Stimulated activated CD4-positive, alpha-beta T cell treated with anti-CD3 and anti-CD28 coated beads, Interleukin-1b, Interleukin-23, amount 100 ng/mL, for 1 hour (primary cell): ENCODE measurements at places on chromosomes 6 and 20.

DNA sequence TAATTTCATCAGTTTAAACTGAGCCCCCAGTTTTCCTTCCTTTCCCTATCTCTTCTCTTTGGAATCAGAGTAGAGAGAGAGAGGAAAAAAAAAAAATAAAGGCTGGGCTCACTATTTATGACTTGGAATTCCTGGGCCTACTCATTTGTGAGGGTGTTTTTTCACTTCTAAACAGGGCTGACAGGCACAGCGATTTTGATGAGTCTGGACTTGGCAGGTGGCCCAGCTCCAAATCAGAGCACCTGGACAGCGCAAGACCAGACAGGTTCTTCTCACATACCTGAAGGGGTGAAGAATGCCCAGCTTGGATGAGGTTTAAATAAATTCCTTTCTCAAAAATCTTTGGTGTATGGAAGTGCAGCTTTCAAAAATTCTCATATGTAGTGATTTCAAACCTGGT is 122.2 kb downstream of the KIF13A start:
- DNase-seq: no peak

GRCh38 chr6:33716379-33716778 is 4.9 kb upstream of the UQCC2 start:
- DNase-seq: no peak

DNA sequence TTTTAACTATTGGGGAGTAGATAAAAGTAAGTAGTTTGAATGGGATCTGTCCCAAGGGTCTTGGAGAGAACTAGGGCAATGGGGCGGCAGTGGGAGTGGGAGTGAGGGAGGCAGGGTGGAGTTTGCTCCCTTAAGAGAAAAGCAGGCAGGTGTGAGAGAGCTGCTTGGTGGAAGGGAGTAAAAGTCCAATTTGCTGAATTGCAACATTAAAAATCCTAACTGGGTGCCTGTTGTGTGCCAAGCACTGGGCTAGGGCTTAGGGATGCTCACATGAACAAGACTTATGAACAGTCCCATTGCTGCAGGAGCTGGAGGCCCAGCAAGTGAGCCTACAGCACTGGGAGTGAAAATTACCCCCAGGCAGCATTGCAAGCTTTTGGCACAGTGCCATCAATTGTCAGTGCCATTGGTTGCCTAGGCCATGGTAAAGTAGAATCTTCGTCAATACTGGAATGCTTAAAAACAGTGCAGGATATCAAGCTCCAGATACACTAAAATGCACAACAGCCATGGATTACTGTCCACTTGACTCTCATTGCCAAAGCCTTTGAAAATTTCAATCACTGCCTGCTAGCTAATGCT is 277.7 kb upstream of the JARID2 start:
- no peak for DNase-seq

- no peak for DNase-seq
Observed at GRCh38 chr6:44080561-44081521, 46.4 kb downstream of the MRPL14 start.

DNA sequence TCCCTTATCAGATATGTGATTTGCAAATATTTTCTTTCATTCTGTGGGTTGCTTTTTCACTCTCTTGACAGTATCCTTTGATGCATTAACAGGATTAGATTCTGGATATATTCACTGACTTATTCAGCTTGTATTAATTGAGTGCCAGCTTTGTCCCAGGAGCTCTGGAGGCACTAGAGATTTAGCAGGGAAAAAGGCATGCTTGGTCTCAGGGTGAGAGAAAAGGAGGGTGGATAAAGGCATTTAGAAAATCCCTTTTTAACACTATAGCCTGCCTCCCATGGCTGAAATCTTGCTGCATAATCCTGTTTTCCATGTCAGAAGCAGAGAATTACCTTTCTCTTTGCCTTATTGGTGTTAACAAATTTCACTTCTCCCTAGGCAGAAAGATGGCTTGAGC is 28.5 kb upstream of the SIRT5 start:
- no peak for DNase-seq

- DNase-seq: no peak
Observed at GRCh38 chr20:54123587-54124180, 50.1 kb downstream of the CYP24A1 start.

GRCh38 chr6:29227235-29227634 is 56.5 kb downstream of the OR2J2 start:
- no peak for DNase-seq

GRCh38 chr6:143128681-143129015 is 68.0 kb downstream of the AIG1 start:
- DNase-seq: no peak

- DNase-seq: no peak
Observed at GRCh38 chr6:167787896-167788562, 38.7 kb upstream of the AFDN start.

DNA sequence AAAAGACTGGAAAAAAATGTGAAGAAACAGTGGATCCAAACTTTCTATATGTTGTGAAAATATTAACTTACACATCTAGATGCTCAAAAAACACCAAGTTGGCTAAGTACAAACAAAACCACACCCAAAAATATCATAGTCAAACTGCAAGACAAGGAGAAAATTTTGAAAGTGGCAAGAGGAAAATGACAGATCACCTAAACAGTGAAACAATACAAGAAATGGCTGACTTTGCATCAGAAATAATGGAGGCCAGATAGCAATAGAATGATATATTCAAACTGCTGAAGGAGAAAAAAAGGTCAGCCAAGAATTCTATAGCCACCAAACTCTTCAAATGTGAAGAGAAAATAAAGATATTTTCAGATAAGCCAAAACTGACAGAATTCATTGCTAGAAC is 22.4 kb upstream of the UST start:
- no peak for DNase-seq

- DNase-seq: no peak
Observed at GRCh38 chr6:142903812-142904211, 41.2 kb downstream of the HIVEP2 start.

GRCh38 chr6:133595111-133595761 is 293.7 kb upstream of the TCF21 start:
- DNase-seq: no peak

DNA sequence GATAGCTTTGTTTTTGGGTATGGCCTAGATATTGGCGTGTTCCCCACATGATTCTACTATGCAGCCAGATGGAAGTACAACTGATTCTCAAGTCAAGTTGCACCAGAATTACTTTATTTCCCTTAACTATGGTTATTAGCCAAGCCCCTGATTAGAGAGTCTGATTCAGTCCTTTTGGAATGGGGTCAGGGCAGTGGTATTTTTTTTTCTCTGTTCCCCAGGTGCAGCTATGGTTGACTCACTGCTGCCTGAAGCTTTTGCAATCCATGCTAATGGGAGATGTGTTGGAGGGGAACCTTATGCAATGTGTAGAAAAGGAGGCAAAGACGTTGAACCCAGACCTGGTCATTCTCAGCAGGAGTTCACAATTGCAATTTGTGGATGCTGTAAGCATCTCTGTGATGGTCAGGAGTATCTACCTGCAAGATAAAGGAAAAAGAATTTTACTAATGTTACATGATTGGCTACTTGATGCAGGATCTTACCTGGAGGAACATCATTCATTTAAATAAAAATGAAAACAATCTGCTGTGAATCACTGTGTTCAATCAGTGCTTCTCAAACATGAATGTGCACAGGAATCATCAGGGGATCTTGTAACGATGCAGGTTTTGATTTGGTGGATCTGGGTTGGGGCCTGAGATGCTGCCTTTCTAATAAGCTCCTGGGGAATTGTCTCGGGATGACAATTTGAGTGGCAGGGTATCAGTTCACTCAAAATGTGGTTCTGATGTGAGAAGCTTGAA is 49.4 kb downstream of the PFDN4 start:
- DNase-seq: no peak

- DNase-seq: no peak
Observed at GRCh38 chr6:16183187-16183664, 54.3 kb downstream of the MYLIP start.

- no peak for DNase-seq
Observed at GRCh38 chr6:1312203-1312472, 240 bp downstream of the FOXQ1 start.

DNA sequence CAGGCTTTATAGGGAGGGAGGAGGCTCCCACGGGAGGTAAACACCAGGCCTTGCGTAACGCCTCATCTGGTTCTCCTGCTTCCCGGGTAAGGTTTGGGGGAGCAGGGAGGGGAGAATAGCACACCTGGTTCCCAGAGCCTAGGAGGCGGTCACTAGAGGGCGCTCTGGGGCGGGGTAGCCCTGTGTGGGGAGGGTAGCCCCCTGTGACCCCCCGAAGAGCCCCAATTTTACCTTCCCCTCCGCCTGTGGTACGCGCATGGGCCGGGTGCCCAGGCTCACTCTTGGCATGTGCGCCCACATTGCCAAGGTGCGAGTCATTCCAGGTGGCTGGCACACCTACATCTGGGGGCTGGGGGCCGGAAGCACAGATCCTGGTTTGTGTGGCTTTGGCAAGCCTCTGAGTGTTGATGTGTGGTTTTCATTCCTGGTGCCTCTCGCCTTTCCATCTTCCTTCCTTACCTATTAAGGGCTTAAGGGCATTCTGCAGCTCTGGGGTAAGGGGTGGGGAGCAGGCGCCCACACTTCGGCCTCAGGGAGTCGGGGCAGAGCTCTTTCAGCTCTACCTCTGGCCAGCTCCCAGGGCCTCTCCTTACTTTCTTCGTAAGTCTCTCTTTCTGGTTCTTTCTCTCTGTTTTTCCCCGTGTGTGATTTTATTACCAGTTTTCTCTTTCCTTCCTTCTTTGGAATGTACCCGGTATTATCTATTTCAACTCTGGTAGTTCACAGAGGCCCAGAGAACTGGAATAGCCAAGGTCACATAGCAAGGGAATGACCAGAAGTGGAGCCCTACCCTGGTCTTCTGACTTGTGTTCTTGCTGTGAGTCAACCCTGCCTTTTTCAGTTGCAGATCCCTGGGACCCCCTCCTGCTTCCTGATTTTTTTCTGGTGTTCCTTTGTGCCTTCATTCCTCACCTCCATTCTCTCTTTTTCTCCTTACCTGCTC is 492 bp upstream of the RNF39 start:
- no peak for DNase-seq

DNA sequence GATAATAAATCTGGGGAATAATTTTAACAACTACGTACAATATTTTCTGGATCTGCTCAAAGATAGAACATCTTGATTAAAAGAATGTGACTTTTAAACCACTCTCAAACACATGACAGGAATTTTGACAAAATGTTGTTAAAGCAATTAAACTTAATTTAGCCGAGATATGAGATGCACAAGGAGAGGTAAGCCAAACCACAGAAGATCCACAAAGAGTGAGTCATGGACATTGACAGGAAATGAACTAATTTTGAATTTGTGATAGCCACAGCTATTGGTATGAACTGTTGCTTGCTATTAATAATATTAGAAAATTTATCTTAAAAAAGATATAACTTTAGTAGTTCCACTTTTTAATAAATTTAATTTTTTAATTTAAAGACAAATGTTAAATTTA is 27.8 kb upstream of the VGLL2 start:
- no peak for DNase-seq

- peak; percentile 8 for DNase-seq
Observed at GRCh38 chr20:60138256-60139220, 180.3 kb downstream of the CDH26 start.

GRCh38 chr6:20137837-20138236 is 74.4 kb downstream of the MBOAT1 start:
- no peak for DNase-seq

DNA sequence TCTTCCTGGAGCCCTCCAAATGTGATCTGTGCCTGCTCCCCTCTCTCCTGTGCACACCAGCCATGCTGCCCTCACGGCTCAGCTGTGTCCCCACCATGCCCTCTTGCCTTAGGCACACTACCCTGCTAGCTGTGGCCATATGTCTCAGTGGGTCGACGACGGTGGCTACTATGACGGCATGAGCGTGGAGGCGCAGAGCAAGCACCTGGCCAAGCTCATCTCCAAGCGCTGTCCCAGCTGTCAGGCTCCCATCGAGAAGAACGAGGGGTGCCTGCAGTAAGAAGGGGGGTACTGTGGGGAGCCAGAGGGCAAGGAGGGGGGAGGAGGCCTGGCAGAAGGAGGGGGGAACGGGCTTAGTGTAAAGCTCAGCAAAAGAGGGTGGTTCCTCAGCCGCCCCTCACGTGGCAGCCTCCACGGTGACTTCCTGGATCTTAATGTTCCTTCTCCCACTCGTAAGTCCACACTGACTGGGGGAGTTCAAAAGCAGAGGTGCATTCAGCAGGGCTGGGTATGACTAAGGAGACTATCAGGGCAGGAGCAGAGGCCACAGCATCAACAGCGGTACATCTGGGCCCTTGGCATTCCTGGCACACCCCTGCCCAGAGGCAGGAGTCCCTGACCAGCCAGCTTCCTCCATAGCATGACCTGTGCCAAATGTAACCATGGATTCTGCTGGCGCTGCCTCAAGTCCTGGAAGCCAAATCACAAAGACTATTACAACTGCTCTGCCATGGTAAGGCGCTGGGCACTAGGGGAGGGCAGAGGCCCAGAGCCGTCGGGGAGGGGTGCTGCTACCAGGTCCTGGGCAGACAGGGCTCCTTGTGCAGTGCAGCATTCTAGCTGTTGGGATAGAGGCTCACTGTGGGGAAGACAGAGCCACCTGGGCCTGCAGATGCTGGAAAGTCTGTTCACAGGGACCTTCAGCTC is 8.0 kb downstream of the DNPH1 start:
- DNase-seq: no peak

DNA sequence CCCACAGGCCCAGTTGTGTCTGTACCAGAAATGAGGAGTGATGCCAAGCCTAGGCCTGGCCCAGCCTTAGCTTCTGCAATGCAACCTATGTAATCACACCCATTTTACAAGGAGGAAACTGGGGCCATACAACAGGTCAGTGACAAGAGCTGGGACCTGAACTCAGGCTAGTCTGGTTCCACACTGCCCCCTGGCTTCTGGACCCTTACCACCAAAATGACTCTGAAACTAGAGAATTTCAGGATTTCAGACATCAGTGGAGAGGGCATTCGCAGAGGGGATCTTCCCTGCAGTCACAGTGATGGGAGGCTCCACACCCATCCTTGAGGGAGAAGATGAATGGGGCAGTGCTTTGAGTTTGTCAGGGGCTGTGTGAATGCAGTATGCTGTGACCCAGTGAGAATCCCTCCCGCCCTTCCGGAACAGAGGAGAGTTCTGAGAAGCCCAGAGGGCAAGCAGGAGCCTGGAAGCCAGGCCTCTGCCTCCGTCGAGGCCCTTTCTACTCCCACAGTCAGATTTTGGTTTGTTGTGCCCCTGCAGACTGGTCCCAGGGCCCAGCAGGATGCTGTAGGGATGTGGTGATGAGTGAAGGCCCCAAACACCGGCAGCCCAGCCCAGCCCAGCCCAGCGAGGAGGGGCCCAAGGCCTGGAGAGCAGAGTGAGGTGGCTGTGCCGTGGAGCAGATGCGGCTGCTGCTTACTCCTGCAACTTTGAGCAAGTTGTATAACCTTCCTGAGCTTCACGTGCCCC is 48.1 kb upstream of the MYL9 start:
- DNase-seq: no peak

GRCh38 chr6:107344981-107345380 is 114.4 kb downstream of the PDSS2 start:
- no peak for DNase-seq

GRCh38 chr6:144063744-144064401 is 31.5 kb downstream of the SF3B5 start:
- peak; percentile 68 for DNase-seq
